ENCODE measurements at places on chromosomes 11 and 22.

DNA sequence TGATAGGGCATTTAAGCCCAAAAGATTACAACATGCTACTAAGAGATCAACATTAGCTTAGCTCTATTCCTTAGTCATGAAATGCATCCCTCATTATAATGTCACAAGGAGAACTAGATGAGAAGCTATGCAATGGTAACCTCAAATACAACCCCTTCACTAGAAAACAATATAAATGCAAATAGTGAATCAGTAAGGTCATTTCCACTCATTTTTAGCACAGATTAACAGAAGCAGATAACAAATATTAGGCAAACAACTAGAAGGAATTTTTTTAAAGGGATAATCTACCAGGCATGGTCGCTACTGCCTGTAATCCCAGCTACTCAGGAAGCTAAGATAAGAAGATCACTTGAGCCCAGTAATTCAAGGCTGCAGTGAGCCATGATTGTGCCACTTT, 28.2 kb downstream of the SIK3 start:
- DNase-seq, result no peak

DNA sequence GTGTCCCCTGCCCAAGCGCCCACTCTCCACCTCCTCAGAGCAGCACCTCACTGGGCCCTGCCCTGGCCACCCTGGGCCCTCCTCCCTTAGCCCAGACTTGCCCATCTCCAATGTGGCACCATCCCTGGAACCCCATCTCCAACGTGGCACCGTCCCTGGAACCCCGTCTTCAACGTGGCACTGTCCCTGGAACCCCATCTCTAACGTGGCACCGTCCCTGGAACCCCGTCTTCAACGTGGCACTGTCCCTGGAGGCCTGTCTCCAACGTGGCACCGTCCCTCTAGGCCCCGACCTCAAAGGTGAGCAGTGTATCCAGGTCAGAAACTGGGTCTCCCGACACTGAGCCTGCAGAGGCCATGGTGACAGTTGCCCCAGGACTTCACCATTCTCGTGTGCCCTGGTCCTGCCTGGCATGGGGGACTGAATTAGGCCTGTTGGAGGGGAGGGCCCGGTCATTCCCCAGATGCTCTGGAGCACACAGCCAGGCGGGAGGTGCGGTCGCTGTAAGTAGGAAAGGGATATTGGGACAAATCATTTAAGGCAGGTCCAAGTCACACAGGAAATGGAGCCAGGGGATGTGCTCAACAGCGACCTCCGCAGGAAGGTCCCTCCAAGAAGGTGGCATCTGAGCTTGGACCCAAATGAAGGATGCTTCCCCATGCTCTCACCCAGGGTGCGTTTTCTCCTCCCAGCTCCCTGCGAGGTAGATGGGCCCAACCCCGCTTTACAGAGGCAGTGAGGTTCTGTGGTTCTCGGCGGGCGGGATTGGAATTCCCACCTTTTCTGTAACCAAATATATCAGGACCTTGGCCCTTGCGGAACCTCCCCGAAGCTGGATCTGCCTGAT, 2.4 kb upstream of the CTSD start:
- no peak for DNase-seq

- no peak for DNase-seq
These were observed 56.8 kb upstream of the SHANK2 start for GRCh38 chr11:71309181-71309580.

- no peak for DNase-seq
These were observed 9.2 kb downstream of the ADORA2A start for GRCh38 chr22:24436553-24436952.

GRCh38 chr11:90798769-90799168, 575.9 kb upstream of the CHORDC1 start:
- no peak for DNase-seq

DNA sequence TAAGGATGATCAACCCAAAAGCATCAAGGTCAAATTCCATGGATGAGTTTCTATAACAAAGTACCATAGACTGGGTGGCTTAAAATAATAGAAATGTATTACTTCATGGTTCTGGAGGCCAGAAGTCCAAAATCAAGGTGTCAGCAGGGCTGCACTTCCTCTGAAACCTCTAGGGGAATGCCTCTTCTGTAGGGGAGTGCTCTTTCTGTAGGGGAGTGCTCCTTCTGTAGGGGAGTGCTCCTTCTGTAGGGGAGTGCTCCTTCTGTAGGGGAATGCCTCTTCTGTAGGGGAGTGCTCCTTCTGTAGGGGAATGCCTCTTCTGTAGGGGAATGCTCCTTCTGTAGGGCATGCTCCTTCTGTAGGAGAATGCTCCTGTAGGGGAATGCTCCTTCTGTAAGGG, 65.5 kb downstream of the FBLN1 start:
- no peak for DNase-seq

DNA sequence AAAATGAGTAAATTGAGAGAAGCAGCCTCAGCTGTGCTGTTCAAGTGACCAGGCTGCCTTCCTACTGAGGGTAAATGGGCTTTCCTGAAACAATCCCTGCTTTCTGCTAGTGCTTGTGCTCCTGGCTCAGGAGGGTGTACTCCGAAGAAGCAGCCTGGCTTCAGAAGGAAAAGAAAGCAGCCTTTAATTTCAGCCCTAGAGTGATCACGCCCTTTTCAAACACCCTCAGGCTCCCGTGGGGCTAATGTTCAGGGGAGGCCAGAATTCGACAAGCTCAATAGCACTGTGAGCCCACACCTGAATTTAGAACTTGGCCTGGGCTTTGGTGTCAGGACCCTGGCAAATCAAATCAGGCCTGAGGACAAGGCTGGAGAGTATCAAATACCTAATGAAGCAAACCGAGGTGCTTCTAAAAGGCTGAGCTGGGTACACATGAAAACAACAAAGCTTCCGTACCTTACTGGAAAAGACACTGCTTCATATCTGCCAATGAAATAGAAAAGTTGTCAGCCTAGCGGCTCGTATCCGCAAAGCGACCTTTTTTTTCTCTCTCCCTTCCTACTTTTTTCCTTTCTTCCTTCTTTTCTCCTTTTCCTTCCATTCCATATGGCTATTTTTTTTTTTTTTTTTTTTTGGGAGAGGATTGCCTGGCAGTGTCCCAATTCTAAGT, 387.8 kb downstream of the SOX6 start:
- peak; percentile 13 for DNase-seq

DNA sequence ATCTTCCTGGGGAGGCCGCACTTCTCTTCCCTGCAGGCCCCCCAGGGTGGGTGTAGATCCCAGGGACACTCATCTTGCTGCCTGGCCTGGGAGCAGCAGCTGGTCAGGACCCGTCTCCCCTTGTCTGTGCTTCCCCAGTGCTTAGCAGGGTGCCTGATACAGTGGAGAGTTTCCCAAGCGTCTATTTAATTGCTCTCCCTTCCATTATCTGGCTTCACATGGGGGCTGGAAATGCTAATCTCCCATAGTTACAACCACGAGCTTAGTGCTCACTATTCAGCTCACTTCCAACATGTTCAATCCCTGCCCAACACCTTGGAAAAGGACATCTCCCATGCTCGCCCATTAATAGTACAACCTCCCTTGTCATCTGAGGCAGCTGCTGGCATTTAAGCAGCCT, 100.5 kb downstream of the DSCAML1 start:
- no peak for DNase-seq

- DNase-seq, result no peak
These were observed 36.1 kb downstream of the RELT start for GRCh38 chr11:73412308-73412707.
